NCI-H187 (cell line): ENCODE measurements at places on chromosomes 3 and 15.

GRCh38 chr3:177026505-177027277 is 170.6 kb downstream of the TBL1XR1 start:
- DNase-seq, result no peak

DNA sequence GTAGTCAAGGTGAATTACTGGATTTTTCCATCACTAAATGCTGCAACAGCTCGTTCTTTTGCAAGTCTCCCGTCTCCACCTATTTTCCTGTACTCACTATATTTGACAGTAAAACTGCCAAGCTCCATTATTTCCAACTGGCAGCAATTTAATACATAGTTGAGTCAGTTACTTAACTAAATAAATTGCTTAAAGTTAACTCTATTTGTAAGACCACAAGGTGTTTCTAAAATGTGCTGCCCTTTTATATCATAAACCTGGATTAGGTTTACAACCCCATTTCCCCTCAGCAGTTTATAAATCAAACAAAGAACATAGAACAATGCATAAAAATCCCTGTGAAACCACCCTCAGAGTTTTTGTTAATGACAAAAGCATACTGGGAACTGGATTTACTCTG is 211.4 kb upstream of the DPH6 start:
- no peak for DNase-seq

DNA sequence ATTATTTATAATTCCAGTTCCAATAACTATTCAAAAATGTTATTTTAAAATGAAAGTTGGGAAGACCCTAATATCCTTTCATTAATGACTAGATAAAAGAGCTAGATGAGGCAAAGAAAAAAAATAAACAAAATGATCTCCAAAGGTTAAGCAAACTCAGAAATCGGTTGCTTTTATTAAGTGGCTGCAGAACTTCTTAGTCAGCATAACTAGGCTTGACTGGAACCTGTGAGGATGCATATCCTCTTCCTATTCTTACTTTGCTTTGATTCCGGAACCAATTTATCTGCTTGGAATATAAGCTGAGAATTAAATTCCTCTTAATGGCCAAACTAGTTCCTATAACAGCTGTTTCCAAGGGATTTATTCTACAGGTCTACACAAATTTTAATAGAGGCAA is 10.7 kb downstream of the GAP43 start:
- DNase-seq, result no peak

- DNase-seq, result no peak
These were observed 64.2 kb downstream of the WWTR1 start for GRCh38 chr3:149593418-149594160.

DNA sequence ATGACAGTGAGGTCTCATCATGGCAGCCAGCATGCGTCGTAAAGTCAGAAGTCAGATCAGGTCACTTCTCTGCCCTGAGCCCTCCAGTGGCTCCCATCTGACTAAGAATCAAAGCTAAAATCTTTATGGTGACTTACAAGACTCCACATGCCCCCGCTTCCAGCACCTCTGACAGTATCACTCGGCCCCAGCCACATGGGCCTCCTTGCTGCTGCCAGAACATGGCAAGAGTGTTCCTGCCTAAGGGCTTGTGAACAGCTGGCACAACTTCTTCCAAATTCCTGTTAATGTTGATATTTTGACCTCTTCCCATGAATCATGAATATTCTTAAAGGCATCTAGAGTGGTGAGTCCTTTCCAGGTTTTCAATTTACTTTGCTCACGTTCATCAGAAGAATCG is 20.5 kb downstream of the POLR2M start:
- no peak for DNase-seq

GRCh38 chr15:58167095-58167691 is 29.0 kb downstream of the AQP9 start:
- DNase-seq, result no peak

DNA sequence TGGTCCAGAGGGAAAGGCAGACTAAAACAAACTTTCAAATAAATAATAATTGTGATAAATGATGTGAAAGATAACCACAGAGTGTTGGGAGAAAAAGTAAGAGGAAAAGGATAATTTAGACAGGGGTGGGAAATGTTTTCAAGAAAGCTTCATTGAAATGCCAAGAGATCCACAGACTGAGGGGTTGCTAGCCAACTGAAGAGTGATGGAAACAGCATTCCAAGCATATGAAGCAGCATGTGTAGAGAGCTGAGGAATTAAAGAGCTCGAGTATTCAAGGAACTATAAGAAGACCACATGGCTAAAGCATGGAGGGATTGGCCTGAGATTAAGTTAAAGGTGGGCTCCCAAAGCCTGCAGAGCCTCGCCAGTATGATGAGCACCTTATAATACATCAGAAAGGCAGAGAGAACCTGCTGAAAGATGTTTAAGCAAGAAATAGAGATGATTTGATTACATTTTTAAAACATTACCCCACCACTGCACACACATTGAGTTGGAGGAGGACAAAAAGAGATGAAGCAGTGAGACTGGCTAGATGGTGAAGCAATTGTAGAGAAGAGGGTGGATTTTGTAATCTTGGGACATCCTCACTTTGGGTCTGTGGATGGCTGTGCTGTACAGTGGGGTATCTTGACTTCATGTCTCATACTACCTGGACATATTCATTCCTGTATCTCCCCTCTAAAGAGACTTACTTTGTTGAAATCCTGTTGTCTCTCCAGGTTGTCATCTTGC is 100.8 kb downstream of the STAC start:
- DNase-seq, result no peak

- DNase-seq, result no peak
These were observed 22.4 kb downstream of the HPS3 start for GRCh38 chr3:149151843-149152242.

- no peak for DNase-seq
These were observed 9.9 kb upstream of the EPB42 start for GRCh38 chr15:43230640-43231115.

GRCh38 chr15:83769411-83769999 is 115.6 kb downstream of the ADAMTSL3 start:
- DNase-seq, result no peak

- DNase-seq, result no peak
These were observed 69.2 kb downstream of the ATP8B4 start for GRCh38 chr15:50049871-50050270.
